ENCODE measurements at places on chromosomes 4 and X. TPM values are rescaled to one million over a fixed set of nuclear protein-coding genes. Genes with fewer than 3 reads are reported as not detected.
A peak's percentile ranks its signal among the peaks of the same experiment; 100 is the strongest.

GRCh38 chr4:23401572-23401971 is 488.3 kb downstream of the PPARGC1A start:
- no peak for DNase-seq
- no peaks in the 10 kb centered on the region for H3K27me3 ChIP-seq
- no peaks in the 10 kb centered on the region for H3K4me1 ChIP-seq
- H3K4me3 ChIP-seq: no peak overlapping the region

- H3K36me3 ChIP-seq: peaks cover 5% of the 10 kb centered on the region
- DNase-seq: no peak
Measured at GRCh38 chrX:150753357-150753756, 60.2 kb downstream of the MTMR1 start.

- no peaks in the 10 kb centered on the region for H3K4me1 ChIP-seq
- no peaks in the 10 kb centered on the region for H3K36me3 ChIP-seq
- peaks cover 8% of the 10 kb centered on the region for H3K27me3 ChIP-seq
Measured at GRCh38 chr4:113292371-113293042, 243.1 kb downstream of the ANK2 start.

DNA sequence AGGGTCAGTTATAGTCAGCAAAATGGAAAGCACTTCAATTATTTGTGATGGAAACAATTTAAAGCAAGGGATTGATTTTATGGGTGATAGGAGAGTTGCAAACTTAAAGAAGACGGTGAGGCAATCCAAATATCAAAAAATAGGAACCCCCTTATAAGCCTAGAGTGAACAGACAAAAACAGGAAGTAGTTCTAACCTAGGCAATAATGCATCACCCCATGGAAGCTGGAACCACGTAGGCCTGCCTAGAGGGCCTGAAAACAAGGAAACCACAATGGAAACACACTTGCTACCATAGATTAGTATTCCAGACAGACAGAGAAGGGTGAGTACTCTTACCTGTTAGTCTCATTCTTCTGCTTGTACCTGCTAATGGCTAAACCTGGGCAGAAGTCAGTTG is 13.5 kb upstream of the GK2 start:
- no peaks in the 10 kb centered on the region for H3K36me3 ChIP-seq
- peaks cover 11% of the 10 kb centered on the region for H3K27me3 ChIP-seq
- no peak overlapping the region for H3K4me3 ChIP-seq

The TRAPPC11 gene
- total RNA-seq: 42.8 TPM

The DUSP21 gene
- total RNA-seq: not detected

The KLHL15 gene
- 8.8 TPM for total RNA-seq

DNA sequence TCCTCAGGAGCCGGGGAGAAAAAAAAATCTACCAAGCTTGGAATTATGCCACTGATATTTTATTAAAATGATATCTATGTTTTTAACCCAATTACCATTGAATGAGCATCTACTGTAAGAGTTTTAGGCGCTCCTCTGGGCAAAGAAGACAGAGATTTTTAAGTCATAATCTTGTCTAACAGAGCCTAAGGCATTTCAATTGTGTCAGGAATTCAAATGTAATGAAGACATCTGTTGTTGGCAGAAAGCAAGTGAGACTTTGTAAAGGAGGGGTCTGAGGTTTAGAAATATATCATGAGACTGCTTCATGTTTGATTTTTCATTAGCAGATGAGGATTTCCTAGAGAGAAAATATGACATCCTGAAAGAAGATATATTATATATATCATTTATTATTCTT is 1158.1 kb downstream of the FSTL5 start:
- no peaks in the 10 kb centered on the region for H3K4me1 ChIP-seq
- H3K27ac ChIP-seq: no peak overlapping the region
- H3K4me3 ChIP-seq: no peak overlapping the region
- H3K36me3 ChIP-seq: no peaks in the 10 kb centered on the region

DNA sequence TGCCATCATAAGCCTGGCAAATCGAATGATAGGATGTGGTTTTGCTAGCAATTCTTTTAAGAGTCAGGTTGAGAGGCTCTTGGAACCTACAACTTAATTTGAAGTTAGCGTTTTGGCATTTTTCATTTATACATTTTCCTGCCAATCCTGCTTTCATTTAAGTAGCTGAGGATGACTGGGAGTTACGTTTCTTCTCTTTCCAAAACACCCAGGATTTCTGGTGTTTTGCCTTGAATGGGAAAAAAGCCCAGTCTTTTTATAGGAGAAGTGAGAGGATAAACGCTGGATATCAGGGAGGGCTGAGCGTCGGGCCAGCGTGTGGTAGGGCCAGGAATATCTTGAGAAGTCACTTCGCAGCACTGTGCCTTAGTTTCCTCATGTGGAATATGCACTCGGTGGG is 174.2 kb upstream of the HAND2 start:
- DNase-seq: no peak
- peaks cover 4% of the 10 kb centered on the region for H3K27me3 ChIP-seq
- H3K27ac ChIP-seq: no peak overlapping the region
- H3K4me1 ChIP-seq: no peaks in the 10 kb centered on the region
- no peaks in the 10 kb centered on the region for H3K36me3 ChIP-seq
- no peak overlapping the region for H3K4me3 ChIP-seq

DNA sequence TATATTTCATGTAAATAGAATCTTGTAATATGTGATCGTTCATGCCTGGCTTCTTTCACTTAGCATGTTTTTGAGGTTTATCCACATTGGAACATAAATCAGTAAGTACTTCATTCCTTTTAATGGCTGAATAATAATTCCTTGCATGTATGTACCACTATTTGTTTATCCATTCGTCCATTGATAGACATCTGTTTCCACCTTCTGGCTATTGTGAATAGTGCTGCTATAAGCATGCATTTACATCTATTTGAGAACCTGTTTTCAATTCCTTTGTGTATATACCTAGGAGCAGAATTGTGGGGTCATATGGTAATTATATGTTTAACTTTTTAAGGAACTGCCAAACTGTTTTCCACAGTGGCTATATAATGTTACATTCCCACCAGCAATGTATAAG is 356.7 kb upstream of the DIPK2B start:
- H3K4me1 ChIP-seq: no peaks in the 10 kb centered on the region
- no peak overlapping the region for H3K4me3 ChIP-seq
- no peak overlapping the region for H3K27ac ChIP-seq
- no peak for DNase-seq

DNA sequence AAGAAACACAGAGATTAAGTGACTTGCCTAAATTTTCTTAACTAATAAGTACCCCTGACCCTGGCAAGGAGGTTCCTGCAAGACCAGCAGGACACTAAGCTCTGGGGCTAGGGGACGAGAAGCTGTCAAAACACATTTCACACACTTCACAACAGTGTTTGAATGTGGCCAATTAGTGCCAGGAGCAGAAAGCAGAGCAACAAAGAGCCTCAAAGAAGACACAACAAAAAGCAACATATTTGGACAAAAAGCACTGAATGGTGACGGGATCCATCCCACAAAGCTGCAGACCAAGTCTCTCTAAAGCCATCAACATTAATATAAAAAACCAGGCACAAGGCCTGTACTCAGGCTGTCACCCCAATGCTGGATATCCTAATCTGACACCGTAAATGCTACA is 361.9 kb upstream of the RASGEF1B start:
- no peaks in the 10 kb centered on the region for H3K4me1 ChIP-seq
- DNase-seq: no peak
- H3K4me3 ChIP-seq: no peak overlapping the region
- H3K27ac ChIP-seq: no peak overlapping the region
- H3K36me3 ChIP-seq: no peaks in the 10 kb centered on the region

DNA sequence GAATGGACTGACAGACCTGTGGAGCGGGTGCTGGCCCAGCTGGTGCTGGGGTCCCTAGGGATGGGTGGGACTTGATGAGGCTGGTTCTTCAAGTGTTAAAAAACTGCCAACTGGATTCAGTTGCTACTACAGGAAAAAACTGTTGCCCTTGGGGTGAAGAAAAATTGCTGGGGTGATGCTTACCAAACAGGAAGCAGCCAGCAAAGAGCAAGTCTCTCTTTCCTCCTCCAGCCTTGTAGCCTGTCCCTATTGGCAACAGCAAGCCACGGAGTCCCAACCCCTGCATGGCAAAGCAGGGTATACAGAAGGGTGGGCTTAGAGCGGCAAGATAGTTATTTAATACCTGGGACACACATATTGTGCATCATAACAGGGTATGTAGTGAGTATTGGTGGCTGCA is 60.1 kb upstream of the ATP8A1 start:
- DNase-seq: no peak
- no peak overlapping the region for H3K4me3 ChIP-seq
- no peaks in the 10 kb centered on the region for H3K36me3 ChIP-seq
- peaks cover 15% of the 10 kb centered on the region for H3K4me1 ChIP-seq
- H3K27ac ChIP-seq: peak overlapping the region; percentile 14
